OCI-LY7 (cell line): ENCODE measurements at places on chromosomes 5 and 9.

DNA sequence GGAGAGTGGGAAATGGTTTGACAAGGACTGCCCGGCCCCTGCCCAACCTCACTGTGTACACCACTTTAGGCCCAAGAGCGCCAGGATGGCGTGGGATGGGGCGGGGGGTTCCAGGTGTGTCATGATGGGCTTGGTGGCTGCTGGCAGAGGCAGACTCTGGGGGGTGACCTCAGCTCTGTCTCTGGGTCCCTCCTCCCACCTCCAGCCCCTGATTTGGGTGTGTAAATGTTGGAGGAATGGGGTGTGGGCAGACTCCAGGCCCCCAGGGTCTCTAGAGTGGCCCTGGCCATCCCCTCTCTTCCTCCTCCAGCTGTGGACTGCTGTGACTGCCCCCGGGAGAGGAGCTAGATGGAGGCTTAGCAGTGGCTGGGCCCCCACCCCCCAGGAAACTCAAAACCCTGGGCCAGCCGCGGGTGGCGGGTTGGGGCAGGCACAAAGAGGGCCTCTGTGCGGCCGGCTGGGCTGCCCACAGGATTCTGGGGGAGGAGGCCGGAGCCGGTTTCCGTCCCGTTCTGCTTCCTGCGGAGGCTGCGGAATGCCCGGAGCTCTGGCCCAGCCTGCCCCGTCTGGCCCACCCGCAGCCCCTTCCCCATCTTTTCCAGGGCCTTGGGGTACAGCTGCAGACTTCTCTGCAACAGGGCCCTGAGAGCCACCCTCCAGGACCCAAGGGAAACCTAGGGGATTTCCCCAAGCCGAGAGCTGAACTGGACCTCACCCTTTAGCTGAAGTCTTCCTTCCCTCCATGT, 23.1 kb downstream of the CXXC5 start:
- DNase-seq = peak; percentile 52

DNA sequence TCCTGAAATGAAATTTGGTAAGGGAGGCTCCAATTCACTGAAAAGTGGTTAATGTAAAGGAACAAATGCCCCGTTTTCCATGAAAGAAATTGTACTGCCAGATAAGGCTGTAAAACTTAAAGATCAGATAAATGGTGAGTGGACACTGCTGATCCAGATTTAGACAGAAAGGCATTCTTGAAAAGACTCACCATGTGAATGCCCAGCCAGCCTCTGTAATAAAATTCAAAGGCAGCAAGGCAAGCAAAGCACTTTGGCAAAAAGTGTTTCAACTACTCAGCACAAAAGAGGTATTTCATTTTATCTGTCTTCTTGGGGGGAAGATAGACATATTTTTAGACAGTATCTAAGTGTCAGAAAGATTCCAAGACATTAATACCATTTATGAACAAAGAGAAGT, 133.6 kb downstream of the MLLT3 start:
- no peak for DNase-seq

DNA sequence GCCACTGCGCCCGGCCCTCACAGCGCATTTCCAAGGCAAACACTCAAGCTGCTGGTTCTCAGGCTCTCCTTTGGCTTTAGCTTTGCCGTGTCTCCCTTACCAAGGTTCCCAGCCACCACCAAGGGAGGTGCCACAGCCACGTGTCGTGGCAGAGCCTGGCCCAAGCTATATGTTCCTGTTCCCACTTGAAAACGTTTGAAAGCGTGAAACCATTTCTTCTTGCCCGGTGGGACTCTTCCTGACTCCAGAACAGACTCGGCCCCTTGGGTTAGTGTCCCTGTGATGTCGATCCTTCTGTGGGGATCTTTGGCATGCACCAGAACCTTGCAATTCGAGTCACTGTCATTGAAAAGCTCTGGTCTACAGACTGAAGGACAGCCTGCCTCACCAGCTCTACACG, 147.9 kb downstream of the HSD17B3 start:
- no peak for DNase-seq

DNA sequence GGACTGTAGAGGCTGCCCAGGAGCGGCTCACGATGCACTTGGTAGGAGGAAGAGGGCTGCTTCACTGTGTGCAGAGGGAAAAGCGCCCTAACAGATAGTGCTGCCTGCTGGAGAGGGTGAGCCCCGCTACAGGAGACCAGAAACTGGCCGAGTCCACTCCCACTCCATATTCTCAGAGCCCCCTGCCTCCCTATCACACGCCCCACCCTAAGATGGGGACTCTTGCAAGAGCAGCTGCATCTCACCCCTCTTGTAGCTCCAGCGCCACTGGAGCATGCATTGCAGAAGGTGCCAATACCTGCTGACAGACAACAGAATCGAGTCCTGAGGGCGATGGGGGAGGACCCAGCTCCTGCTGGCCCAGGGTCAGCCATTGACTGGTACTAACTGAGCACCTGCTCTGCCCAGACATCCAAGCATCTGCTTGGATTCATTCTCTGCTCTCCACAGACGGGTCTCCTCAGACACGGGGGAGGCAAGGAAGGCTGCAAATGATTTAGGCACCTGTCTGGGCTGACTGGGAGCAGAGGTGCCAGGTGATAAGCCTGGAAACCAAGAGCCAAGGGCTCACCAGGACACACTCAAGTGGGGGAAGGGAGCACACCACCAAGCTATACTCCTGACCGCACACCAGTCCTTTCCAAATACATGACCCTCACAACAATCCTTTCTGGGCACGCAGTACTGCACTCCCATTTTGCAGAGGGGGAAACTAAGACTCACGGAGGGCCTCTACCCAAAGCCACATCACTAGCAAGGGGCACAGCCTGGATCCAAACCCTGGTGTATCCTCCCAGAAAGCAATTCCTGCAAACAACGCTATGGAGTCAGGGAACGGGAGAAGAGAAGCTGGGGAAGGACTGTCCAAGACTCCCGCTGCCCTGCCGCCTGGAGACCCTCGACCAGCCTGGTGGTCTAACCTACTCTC, 1.6 kb downstream of the BICD2 start:
- DNase-seq = peak; percentile 51

- DNase-seq = no peak
These were observed 28.4 kb downstream of the JADE2 start for GRCh38 chr5:134553821-134554267.
